NCI-H2171 treated with DMSO at 0.1 percent for 48 hours (cell line): ENCODE measurements at places on chromosomes 3 and 15.

DNA sequence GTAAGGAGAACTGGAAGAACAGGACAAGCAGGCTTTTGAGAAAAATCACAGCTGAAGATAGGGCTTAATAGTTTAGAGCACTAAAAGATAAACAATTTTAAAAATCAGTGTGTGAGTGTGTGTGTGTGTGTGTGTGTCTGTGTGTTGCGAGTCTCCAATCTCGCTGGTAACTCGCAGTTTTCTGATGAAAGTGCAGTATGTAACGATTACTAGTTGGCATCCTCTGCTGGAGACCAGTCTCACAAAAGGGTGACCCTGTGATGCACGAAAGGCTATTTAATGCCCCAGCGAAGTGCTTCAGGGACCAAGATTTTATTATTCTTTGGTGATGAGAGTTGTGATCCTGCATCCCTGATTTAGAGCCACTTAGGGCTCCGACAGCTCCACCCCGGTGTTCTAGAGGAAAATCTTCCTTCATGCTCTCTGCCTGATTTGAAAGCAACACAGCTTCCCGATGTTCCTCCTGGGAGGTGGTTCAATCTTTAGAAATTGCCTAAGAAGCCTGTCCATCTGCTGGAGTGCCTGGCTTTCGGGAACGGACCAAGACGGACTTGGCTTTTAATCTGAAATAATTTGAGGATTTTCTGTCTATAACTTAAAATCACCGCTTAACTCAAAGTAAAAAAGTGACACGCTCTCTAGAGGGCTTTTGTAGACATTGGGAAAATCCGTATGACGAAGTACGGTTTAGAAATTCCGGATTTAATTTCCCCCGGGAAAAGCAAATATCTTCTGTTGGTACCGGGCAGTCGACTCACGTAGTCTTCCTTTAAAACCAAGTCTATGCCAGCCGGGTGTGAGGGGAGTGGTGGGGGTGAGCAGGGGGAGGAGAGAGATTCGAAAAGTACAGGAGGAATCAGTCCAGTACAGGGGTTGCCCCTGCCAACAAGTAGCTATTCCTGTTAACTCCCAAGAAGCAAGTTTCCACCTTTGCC lies 1.1 kb upstream of the ALCAM start:
- DNase-seq = peak; percentile 36

DNA sequence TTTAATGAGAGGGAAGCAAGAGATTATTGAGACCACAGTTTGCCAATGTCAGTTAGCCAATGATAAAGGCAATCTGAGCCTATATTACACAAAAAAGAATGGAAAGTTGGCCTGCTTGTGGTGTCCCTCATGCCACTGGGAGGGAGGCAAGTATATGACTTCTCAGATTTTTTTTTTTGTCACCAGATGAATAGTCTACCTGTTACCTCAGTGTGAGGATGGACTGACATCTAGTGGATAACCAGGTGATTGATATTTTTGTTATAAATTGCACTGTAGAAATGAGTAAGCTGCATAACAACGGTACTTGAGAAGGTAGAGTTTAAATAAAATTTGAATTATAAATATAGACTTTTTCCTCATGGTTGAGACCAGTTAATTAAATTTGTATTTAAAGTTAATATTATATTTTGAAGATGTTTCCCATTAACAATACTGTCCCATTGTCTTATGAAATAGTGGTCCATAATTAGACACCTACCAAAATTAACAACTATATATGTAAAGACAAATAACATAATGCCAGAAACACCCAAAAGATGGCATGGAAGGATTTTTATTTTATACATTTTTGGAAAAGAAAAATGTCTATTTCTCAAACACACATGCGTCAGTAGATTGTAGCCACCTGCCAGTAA lies 237.8 kb upstream of the GADL1 start:
- peak; percentile 9 for DNase-seq

- no peak for DNase-seq
Observed at GRCh38 chr3:145882436-145882835, 278.5 kb downstream of the PLOD2 start.

DNA sequence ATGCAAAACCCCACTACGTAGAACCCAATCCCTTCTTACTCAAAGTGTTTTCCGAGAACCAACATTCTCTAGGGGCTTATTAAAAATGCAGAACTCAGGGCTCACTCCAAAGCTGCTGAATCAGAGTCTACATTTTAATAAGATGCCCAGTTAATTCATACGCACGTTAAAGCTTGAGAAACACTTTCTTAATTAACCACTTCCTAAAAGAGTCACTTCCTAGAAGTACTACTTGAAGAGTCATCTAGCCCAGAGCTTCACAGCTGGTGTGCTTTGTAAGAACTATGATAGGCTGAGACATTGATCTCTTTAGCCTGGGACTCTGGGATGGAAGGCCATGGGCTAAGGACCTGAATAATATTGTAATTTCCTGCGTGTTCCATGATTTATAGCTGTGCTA lies 9.0 kb downstream of the COL6A5 start:
- DNase-seq = no peak

- peak; percentile 82 for DNase-seq
Observed at GRCh38 chr3:114827495-114827894, 319.6 kb downstream of the ZBTB20 start.

- no peak for DNase-seq
Observed at GRCh38 chr3:71237672-71238071, 345.9 kb downstream of the FOXP1 start.

DNA sequence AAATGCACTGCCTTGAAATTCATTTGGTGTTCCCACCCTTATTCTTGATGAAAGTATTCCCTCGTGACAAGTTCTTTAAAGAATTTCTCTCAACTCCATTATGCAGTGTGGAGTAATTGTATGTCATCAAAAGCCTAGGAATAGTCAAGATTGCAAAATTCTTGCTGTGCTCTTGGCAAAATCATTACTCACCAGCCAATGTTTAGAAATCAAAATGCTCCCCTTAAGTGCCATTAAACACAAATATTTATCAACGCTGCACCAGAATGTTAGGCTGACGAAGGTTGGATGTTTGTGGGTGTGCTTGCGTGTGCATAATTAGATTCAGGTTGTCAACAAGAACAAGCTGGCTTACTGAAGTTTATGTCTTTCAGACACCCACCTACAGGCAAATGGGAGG lies 40.5 kb downstream of the SST start:
- DNase-seq = no peak

DNA sequence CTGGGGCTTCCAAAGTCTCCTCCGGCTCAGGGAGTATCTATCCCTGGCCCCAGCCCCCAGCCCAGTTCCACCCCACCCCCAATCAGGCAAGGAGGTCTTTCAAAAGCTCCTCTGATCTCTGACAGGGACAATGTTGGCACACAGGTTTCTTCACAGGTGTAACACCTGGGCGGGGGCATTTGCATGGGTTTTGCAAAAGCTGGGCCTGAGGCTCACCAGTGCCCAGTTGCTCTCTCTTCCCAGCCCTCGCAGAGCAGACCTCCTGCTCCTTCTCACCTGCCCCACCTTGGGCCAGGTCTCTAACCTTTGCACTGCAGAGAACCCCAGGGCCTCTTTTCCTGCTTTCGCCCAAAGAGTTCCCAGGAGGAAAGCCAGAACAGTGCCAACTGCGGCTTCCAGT lies 8.6 kb upstream of the CSK start:
- no peak for DNase-seq

GRCh38 chr15:100920516-100921135 lies 1.5 kb downstream of the LRRK1 start:
- no peak for DNase-seq

GRCh38 chr3:192207239-192207638 lies 520.1 kb downstream of the FGF12 start:
- no peak for DNase-seq
